ENCODE measurements at places on chromosomes 1 and 21. TPM values are rescaled to one million over a fixed set of nuclear protein-coding genes. Genes with fewer than 3 reads are reported as not detected.

RGS7 gene
- total RNA-seq, result 0.40 TPM

LRRC39 gene
- total RNA-seq, result 0.20 TPM

DCDC2B gene
- total RNA-seq, result not detected

TFF2 gene
- not detected for total RNA-seq

TMEM61 gene
- total RNA-seq, result not detected

OR2M2 gene
- not detected for total RNA-seq

KCNK1 gene
- 0.20 TPM for total RNA-seq

ID3 gene
- total RNA-seq, result 189 TPM

L1TD1 gene
- not detected for total RNA-seq

TTC34 gene
- total RNA-seq, result 0.07 TPM

RIIAD1 gene
- total RNA-seq, result not detected

PLXNA2 gene
- 91.6 TPM for total RNA-seq

BEST4 gene
- under 0.01 TPM for total RNA-seq

ZNF683 gene
- total RNA-seq, result not detected

TNFRSF8 gene
- total RNA-seq, result 0.32 TPM

NR1I3 gene
- not detected for total RNA-seq

EDEM3 gene
- 90.3 TPM for total RNA-seq

RAP1A gene
- 27.5 TPM for total RNA-seq

LCE1B gene
- total RNA-seq, result not detected

HLX gene
- 16.3 TPM for total RNA-seq

ETV3L gene
- total RNA-seq, result not detected

CTTNBP2NL gene
- 34.1 TPM for total RNA-seq

SYT2 gene
- total RNA-seq, result not detected

MARK1 gene
- 0.99 TPM for total RNA-seq

PPM1J gene
- total RNA-seq, result 0.81 TPM

PPFIA4 gene
- 0.11 TPM for total RNA-seq

SPRTN gene
- 19.3 TPM for total RNA-seq

All from pulmonary artery endothelial cell (primary cell).